Fibroblast of pulmonary artery (primary cell): ENCODE measurements at places on chromosomes 12 and 14.

GRCh38 chr14:87754520-87755223 is 238.3 kb downstream of the GALC start:
- no peak for DNase-seq

DNA sequence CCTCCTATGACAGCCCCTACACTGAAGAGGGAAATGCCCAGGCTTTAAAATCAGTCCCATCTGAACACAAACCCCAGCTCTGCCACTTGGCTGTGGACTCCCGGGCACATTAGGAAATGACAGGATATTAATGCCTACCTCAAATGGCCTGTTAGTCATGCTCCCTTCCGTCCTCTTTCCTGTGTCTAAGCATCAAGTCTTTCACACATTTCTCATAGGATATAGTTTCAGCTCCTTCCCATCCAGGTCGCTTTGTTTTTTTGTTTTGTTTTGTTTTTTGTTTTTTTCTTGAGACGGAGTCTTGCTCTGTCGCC is 16.1 kb downstream of the PLEK2 start:
- peak; percentile 22 for DNase-seq

- DNase-seq = no peak
These were observed 287.2 kb upstream of the KITLG start for GRCh38 chr12:88867510-88867909.

DNA sequence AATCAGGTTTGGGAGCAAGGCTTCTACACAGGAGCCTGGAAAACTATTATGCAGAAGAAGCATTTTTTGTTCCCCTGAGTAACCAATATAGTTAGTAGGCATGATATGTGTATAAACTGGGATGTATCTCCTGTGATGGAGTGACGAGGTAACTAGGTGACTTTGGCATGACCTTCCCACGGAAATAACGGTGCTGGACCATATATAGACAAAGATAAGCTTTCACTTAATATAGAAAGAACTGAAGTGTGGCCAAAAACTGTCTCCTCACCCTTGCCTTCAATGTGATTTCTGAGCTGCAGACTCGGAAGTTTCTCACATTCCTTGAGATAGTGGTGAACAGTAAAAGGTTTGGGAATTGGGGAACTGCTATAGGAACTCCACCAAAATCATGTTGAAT is 185.3 kb downstream of the CACNA1C start:
- no peak for DNase-seq

DNA sequence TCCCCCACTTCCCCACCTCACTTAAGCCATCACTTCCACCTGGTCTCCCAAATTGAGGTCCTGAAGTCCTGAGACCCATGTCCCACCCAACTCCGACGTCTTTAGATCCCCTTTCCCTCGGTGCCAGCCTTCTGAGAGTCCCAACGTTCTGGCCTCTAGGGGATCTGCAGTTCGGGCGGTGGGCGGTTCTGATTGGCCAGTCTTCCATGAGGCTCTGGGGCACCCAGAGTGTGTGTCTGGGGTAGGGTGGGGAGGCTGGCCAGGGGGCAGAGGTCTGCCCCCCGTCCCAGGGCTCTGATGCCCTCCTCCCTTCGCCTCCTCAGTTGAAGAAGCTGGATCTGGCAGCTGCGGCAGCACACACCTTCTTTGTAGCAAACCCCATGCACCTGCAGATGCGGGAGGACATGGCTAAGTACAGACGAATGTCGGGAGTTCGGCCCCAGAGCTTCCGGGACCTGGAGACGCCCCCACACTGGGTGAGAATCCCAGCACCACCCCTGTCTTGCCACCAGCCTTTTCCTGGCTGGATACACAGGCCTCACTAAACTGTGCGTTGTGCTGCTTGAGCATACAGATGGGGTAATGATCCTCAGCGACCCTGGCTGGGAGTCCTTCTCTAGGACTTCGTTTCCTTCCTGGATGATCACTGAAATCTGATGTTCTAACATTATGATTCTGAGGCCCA is 1.5 kb downstream of the P3H3 start:
- no peak for DNase-seq

GRCh38 chr14:106038263-106038662 is 511.9 kb downstream of the TMEM121 start:
- no peak for DNase-seq

DNA sequence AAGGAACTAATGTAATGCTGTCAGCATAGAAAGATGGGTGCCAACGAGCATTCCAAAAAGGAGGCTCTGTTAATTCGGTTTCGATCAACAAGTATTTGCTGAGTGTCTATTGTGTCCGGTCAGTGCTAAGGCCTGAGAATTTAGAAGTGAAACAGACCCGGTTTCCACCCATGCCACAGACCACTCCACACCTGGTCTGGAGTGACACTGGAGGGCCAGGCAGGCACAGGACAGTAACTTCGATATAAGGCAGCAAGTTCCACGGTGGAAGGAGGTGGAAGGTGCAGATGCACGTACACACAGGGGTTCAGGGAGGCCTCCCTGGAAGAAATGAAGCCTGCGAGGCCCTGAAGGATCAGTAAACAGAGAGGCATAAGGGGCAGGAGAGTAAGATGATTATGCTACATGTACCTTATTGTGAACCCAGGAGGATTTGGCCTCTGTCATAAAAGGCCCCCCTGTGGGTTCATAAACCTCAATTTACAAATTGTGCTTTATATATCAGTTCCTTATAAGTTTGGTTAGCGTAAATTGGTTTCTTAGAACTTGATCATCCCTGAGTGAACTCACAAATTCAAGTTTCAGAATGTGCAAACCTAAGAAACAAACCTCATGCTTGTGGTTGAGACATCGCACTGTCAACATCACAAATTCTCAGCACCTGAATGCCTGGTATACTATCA is 25.9 kb downstream of the SSH1 start:
- no peak for DNase-seq

- DNase-seq = peak; percentile 4
These were observed 368.2 kb upstream of the PRICKLE1 start for GRCh38 chr12:42957561-42958290.
